ENCODE measurements at places on chromosomes 5 and 9.
A peak's percentile ranks its signal among the peaks of the same experiment; 100 is the strongest.

DNA sequence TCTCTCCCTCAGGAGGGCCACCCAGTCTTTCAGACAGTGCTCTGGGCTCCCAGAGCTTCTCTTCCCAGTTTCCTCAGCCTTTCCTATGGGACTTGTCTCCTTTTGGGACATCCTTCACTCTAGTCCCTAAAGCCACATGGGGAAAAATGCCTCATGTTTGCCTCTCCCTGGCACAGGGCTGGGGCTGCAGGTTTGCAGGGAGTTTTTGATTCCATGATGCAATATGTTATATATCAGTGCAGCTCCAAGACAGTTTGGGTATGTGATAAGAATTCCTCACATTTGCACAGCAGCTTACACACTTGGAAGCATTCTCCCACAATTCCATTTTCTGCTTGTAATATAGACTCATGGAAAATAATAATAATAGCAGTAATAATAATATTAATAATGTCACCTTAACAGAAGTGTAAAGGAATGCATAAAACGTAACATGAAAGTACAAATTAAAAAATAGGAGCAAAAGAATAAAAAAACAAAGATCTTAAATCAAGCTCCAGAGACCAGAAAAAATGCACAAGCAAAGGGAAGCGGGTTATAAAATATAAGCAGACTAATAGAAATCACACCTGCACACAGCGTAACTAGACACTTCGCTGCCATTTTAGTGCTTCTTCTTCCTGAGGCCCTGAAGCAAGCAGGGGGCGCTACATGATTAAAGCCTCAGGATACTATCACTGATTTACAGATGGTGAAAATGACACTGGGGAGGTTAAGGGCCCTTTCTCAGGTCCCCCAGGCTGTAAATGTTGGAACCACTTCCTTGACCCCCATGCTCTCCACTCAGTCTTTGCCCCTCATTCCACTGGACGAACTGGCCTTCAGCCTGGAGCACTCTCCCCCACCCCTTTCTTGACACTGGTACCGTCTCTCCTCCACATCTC is 70.0 kb upstream of the IL17B start:
- no peak for DNase-seq

DNA sequence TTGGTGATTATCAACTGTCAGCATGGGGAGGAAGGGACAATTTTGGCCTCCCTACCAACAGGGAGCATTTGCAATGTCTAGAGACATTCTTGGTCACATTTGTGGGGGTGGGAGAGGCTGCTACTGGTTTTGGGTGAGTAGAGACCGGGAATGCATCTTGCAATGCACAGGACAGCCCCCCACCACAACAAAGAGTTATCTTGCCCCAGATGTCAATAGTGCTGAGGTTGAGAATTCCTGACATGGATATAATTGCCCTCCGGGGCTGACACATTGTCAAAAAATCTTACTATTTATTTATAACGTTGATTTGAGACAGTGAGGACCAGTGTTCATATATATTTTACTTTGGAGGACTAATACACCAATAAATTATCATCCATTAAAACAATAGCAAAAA is 316.1 kb downstream of the PSAT1 start:
- DNase-seq = no peak

- DNase-seq = no peak
These were observed 49.4 kb downstream of the ATP10B start for GRCh38 chr5:160802592-160802991.

GRCh38 chr9:88995627-88996026 is 4.4 kb downstream of the S1PR3 start:
- DNase-seq = no peak

DNA sequence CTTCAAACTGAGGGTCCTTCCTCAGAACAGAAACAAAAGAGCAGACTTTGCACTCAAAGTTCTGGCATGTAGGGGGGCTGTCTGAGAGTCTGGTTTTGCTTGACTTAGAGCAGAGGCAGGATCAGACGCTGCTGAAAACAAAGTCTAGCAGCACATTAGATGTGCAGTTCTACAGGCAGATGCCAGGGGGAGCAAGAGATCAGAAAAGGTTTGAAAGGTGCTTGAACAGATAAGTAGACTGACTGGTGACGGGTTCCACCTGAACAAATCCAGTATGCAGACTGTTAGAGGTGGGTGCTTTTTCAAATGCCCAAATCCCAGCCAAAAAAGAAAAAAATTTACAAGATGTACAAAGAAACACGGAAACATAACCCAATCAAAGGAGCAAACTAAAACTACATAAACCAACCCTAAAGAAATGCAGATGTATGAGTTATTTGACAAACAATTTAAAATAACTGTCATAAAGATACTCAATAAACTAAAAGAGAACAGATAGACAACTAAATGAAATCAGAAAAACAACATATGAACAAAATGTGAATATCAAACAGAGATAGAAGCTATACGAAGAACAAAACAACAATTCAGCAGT is 194.7 kb upstream of the FREM1 start:
- DNase-seq = peak; percentile 50

- peak; percentile 53 for DNase-seq
These were observed 13.6 kb downstream of the AHRR start for GRCh38 chr5:334903-335739.

- DNase-seq = no peak
These were observed 95.8 kb upstream of the ZNF366 start for GRCh38 chr5:72602696-72603685.

GRCh38 chr5:162496100-162496808 is 428.7 kb downstream of the GABRG2 start:
- no peak for DNase-seq

DNA sequence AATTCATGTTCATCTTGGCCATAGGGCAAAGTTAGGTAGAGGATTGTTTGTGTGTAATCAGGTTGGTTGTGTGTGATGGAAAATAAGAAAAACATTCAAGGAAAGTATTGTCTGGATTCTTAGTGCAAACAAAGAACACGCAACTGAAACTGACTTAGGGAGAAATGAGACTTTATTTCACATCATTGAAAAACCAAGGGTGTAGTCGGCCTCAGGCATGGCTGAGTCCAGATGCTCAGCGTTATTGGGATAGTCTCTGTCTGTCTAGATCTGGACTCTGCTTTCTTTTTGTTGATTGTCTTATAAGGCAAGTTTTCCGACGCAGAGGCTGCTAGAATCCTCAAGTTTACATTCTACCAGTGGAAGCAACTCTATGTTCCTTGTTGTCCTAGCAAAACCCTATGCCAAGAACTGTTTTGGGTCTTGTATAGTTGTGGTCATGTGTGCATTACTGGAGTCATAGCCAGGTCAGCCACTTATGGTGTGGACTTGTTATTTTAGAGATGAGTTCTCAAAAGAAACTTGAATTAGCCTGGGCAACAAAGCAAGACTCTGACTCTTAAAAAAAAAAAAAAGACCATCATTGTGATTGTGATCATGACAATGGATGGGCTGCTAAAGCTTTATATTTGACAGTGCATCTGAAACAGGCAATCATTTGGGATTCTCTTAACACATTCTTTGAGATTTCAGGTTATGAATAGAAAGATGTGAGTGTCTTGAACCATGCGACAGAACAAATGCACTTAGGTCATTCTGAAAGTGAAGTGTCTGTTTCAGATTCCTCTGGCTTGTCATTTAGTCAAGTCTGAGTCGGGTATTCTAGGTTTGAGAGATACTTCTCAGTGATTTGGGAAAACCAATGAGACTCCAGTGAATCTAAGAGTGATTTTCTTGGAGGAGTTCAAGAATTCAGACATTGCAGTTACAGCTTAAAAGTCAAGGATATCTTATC is 82.6 kb downstream of the DOCK2 start:
- peak; percentile 44 for DNase-seq

GRCh38 chr9:89523948-89524347 is 26.0 kb upstream of the SEMA4D start:
- DNase-seq = peak; percentile 60

GRCh38 chr5:94771742-94772141 is 153.3 kb downstream of the SLF1 start:
- no peak for DNase-seq

DNA sequence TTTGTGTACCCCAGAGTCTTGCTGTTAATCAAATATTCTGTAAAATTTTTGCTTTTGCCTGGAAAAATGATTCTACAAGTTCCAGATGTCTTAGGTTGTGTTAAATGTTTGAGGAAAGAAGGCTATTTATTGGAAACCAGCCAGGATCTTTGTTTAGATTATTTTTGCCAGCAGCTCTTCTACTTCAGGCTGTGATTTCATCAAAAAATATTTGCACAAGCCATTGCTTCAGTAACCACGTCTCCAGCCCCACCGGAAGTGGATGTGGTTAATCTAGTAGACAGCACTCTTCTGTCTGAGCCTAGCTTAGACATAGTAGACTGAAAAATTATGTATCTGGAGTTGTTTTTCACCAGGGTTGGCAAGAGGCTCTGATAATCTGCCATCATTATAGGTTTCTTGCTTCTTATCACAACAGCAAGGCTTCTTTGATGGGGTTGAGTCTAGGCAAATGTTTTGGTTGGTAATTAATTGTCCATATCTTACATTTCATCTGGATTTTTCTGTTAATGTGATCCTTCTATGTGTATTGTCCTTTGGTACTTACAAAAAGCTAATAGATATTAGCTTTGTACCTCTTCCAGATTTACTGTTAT is 17.1 kb downstream of the KCTD16 start:
- DNase-seq = peak; percentile 78

DNA sequence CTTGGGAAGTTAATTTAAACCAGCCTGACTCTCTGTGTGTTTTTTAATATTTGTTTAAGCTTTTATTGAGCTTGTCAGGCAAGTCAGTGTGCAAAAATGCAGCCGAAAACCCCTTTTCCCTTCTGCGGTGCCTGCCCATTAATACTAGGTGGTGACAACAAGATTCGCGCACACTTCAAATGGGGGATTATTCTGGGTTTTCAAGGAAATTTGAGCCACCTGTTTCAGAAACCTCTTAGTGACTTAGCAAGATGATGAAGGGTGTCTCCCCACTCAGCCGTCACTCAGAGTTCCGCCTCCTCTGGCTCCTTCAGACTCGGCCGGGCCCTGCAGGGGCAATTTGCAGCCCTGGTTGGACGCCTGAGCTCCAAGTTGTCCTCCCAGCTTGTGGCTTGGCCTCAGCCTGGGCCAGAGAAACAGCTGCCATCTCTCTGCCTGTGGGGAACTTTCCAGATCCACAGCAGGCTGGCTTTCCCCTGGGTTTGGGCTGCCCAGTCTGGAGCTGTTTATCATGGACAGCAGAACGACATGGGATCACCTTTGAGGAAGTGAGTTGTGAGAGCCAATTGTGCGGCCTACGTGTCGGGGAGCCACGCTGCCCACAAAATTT is 75.9 kb downstream of the SPRY4 start:
- no peak for DNase-seq
